ENCODE measurements at places on chromosomes 5 and 9. TPM values are rescaled to one million over a fixed set of nuclear protein-coding genes. Genes with fewer than 3 reads are reported as not detected.

GRCh38 chr9:126361810-126362238, 35.2 kb downstream of the MVB12B start:
- no peak for ATAC-seq

- no peak for ATAC-seq
These were observed 159.8 kb upstream of the LHFPL2 start for GRCh38 chr5:78808380-78808779.

GRCh38 chr9:37936376-37936775, 32.4 kb upstream of the SLC25A51 start:
- ATAC-seq = no peak

DNA sequence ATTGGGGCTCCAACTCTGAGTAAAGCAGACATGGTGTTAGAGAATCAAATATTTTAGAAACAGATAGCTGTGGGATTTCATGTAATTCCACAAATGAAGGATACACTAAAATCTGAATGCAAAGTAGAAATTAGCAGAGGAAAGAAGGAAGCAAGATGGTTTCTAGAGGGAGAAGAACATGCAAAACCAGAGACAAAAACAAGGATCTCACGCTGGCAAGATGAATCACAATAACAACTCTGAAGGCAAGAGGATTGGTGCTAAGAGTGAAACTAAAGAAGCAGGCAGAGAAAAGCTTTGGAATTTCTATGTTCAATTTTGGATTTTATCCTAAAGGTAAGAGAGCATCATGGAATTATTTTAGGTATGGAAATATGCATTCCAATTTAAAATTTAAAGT, 857.2 kb upstream of the COX7C start:
- ATAC-seq = no peak

- no peak for ATAC-seq
These were observed 17.8 kb downstream of the IRX4 start for GRCh38 chr5:1864896-1865440.

GRCh38 chr9:110148384-110148783, 59.6 kb downstream of the C9orf152 start:
- peak; percentile 92 for ATAC-seq

DNA sequence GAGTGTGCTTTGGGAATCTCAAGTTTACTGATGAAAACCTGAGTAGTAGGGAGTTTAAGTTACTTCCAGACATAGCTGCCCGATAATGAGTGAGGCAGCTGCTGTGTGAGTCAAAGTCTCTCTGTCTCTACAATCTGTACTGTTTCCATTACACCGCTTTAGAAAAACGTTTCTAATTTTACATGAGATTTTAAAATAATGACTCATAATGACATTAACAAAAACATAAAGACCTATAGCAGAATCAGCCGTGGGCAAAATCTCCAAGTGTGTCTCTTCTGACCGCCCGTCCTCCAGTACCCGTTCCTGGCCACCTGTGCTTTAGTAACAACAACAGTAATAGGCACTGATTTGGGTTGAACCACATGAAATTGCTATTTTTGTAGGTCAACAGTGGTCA, 69.6 kb upstream of the PRRC1 start:
- ATAC-seq = no peak

DNA sequence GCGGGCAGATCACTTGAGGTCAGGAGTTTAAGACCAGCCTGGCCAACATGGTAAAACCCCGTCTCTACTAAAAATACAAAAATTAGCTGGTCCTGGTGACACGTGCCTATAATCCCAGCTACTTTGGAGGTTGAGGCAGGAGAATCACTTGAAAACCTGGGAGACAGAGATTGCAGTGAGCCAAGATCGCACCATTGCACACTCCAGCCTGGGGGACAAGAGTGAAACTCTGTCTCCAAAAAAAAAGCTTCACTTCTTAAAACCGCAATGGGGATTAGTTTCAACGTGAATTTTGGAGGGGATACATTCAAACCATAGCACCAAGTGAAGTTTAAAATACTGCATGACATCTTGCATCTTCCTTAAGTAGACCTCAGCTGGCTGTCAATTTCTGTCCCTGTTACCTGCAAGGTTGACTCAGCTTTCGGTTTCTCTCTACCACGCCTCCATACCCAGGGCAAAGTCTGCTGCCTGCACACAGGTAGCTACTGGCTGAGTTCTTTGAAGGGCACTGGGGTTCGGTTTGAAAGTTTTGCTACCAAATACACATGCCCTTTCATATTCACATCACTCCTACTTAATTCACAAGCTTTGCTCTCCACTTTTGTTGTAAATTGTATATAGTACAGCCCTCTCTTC, 69.3 kb downstream of the KIAA1958 start:
- peak; percentile 72 for ATAC-seq

DNA sequence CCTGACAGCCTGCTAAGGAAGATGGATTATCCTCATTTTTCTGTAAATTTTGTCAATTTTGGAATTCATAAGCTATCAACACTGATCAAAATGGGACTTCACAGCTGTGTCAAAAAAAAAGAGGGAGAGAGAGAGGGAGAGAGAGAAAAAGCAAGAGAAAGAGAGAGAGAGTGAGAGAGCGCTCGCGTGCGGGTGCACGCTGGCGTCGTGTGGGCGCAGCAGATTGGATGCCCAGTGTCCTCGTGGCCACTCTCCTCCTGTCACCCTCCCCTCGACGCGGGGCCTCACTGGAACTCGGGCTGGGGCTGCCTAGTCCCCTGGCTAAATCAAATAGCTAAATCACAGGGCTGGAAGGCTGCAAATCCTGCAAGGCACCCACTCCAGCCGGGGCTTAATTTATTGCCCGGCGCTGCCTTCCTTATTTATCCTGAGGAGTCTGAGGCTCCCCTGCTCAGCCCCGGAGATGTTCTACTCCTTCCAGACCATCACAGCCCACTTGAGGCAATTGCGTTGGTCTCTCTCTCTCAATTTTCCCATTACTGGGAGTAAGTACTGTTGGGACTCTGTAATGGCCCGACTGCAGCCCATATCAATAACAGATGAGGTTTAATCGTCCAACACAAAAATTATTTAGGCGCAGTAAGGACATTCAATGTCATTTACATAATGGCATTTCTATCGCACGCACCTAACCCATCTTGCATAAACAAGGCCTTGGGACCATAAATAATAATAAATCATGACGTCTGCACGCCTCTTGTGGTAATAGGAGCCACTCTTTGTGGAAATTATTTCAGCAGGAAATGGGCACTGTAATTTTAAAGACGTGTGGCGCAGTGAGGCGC, 94.2 kb downstream of the PAX5 start:
- no peak for ATAC-seq

- peak; percentile 26 for ATAC-seq
These were observed 116.1 kb upstream of the TNC start for GRCh38 chr9:115234094-115234493.

GRCh38 chr9:130825351-130825651, 9.8 kb upstream of the ABL1 start:
- no peak for ATAC-seq

DNA sequence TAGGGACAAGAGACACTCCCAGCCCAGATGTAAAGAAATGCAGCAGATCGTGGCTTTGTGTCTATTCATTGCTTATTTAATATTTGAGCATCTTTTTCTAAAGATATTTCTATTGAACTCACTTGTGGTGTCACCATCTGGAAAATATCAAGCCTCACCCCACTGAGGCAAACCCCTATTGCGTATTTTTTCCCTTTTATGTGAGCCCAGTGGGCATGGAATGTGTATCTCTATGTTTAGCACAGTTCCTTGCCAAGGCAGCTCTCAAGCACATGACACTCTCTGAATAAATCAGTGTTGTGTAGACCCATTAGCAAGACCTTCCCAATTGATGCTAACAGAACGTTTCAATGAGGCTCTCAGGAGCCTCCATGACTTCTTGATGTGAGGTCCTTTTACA, 81.6 kb downstream of the TMEM174 start:
- no peak for ATAC-seq

- no peak for ATAC-seq
These were observed 2.3 kb downstream of the BRD3OS start for GRCh38 chr9:134027561-134027960.

DNA sequence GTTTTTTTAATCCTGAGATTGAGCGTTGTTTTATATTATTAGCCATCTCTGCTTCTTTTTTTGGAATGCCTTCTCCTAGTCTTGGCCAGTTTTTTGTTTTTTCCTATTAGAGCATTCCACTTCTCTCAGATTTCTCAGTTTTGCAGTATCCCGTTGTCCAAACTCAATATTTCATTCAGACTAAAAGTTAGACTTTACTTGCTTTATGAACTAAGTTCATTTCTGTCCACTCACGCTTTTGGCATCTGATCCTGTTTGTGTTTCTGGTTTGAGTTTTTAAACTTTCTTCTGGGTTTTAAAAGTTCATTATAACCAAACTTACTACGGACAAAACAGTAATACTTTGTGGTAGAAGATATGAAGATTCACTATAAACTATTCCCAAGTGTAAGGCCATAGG, 288.3 kb upstream of the MPDZ start:
- ATAC-seq = no peak

- no peak for ATAC-seq
These were observed 130.0 kb downstream of the MVB12B start for GRCh38 chr9:126456441-126457174.

DNA sequence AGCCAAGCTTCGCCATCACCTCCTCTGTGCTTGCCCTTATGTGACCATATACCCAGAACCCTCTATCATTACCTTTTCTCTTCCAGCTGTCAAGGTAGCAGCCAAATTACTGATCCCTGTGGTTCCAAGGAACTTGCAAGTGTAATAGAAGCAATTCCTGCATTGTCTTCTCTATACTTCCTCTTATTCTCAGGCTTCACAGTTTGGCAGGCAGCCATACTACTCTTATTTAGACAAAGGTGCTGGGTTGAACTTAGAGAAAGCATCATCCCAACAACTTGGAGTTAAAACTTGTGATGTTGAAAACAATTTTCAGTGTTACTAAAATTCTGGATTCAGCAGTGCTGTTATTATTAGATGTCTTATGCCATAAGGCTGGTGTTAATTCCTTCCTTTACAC, 93.2 kb downstream of the NLN start:
- ATAC-seq = no peak

DNA sequence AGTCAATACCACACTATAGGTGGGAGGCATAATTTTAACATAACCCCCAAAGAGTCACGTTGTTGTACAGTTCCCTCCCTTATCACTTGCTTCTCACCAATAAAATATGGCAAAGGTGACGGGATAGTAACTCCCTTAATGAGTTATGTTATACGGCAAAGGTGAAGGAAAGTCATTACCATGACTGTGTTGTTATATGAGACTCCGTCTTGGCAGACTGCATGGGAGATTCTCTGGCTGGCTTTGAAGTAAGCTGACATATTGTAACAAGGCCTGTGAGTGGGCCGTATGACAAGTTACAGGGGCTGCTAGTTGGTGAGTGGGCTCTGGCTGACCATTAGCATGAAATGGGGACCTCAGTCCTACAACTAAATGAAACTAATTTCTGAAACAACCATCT, 366.4 kb upstream of the FTMT start:
- no peak for ATAC-seq

DNA sequence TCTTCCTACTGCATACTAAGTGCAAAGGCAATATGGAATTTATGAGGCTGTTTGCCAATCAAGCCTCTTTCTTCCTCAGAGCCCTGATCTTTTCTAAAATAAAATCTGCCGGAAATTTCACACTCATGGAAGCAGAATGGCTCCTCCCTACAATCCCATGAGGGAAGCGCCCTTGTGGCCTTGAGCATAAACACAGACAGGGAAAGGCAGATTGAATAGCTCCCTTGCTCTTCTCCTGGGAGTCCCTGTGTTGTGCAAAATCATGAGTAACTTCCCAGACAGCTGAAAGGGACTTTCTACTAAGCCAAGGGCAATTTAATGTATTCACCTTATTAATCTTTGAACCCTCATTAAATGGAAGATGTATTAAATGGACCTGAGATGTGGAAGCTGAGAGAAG, 226.1 kb upstream of the PIK3R1 start:
- no peak for ATAC-seq

DNA sequence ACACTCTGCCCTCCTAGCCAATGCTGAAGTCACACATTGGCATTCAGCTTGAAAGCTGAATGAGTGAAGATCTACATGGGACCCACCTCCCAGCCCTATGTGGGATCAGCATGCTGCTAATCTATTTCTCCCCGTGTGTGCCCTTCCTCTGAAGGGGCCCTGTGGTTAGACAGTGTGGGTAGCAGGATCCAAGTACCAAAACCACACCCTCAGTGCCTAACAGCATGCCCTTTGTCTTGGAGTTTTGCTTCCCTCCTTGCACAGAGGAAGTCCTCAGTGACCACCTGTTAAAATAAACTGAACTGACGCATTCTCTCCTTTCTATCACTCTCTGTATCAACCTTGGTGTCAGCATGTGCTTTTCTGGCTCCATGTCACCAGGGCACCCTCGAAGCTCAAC, 25.0 kb downstream of the SH3TC2 start:
- ATAC-seq = peak; percentile 58

- no peak for ATAC-seq
These were observed 45.4 kb downstream of the CFAP95 start for GRCh38 chr9:69865986-69866385.

DNA sequence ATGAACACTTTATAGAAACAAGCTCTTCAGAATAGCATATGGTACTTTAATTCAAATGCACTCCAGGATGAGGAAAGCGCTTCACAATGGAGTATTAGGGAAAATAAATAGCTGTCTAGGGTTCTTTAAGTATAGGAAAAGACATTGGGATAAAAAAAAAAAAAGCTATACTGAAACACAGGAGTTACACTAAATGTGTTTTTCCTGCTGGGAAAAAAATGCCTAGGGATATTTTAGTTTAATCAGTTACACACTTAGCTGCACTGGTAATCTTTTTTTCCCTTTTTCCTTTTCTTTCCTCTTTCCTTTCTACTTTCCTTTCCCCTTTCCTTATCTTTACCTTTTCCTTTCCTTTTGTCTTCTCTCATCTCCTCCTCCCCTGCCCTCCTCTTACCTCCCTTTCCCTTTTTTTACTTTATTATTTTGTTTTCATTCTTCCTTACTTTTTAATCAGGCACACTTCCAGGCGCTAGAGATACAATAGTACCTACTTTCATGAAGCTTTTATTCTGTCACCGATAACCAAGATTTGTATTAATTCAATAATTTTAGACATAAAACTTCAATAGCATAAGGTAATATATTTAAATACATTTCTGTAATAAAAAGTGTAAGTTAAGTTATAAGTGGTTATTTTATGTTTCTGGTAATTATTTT, 758.7 kb downstream of the CDH18 start:
- ATAC-seq = no peak

GRCh38 chr9:114856215-114856941, 50.5 kb upstream of the TNFSF15 start:
- ATAC-seq = no peak

DNA sequence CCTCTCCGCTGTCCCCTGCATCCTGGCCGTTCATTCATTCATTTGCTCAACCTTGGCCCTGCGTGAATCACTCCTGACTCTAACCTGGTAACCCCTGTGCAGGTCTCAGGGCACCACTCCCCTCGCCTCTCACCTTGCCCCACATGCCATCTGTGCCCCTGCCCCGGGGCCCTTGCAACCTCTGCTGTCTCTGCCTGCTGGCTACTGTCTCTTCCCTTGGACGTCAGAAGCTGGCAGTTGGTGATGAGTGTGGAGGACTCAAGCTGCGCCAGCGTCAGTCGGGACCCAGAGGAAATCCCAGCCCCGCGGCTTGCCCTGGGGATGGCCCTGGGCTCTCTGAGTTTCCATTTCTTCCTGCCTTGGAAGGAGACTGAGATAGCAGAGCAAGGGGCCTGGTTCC, 154.9 kb downstream of the OLFM1 start:
- ATAC-seq = no peak

Gene PCDHGB1
- not detected for total RNA-seq

Gene AK1
- total RNA-seq = 79.0 TPM

Gene C9orf153
- 0.26 TPM for total RNA-seq

Gene HCN1
- not detected for total RNA-seq

Gene MEIKIN
- total RNA-seq = not detected

Gene DOK3
- 5.6 TPM for total RNA-seq

Gene ZBTB5
- 7.7 TPM for total RNA-seq

Gene SHISAL2B
- total RNA-seq = not detected

Gene RAI14
- total RNA-seq = 0.41 TPM

Gene PCDHA13
- not detected for total RNA-seq

All from activated T-helper 17 cell treated with anti-CD3 and anti-CD28 coated beads, Interleukin-2, amount 50 U/mL, for 72 hours (primary cell).